ENCODE measurements at places on chromosomes 5 and 9.
A peak's percentile ranks its signal among the peaks of the same experiment; 100 is the strongest.

- DNase-seq = no peak
Measured at GRCh38 chr5:34626036-34626435, 30.1 kb upstream of the RAI14 start.

GRCh38 chr5:16784088-16784487, 152.0 kb downstream of the MYO10 start:
- DNase-seq = no peak

GRCh38 chr5:119079318-119079921, 8.5 kb downstream of the DMXL1 start:
- DNase-seq = no peak

GRCh38 chr9:106143781-106144180, 449.4 kb downstream of the TMEM38B start:
- DNase-seq = no peak

- DNase-seq = no peak
Measured at GRCh38 chr5:137533963-137534362, 34.8 kb upstream of the SPOCK1 start.

- DNase-seq = no peak
Measured at GRCh38 chr5:159855476-159856191, 60.6 kb upstream of the ADRA1B start.

DNA sequence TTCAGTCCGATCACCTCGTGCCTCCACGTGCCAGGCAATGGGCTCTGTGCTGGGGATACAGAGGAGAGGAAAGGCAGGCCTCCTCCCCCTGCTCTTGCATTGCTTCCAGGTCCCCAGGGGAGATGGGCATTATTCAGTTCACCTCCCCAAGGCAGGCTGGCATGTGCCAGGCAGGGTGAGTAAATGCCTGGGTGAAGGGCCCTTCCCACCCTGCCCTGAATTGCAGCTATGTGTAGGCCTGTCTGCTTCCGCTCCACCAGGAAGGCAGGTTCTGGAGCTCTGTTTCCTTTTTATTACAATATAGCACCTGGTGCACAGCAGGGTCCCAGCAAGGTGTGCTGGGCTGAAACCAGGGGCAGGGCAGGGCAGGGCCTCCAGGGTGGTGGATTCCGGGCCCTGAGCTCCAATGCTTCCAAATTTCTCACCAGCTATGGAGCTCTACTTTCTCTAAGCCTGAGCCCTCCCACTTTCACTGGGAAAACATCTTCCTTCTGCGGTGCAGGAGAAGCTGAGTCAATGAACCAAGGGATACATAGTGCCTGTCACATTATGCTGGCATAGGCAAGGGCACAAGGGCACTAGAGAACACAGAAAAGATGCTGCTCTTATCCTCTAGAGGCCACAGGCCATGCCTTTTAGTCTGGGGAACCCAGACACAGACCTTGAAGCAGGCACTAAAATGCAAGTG, 42.0 kb downstream of the SHB start:
- DNase-seq = no peak

- no peak for DNase-seq
Measured at GRCh38 chr9:121283856-121284732, 16.1 kb downstream of the GSN start.

- DNase-seq = no peak
Measured at GRCh38 chr9:107707428-107707837, 217.9 kb upstream of the KLF4 start.

- no peak for DNase-seq
Measured at GRCh38 chr9:90611568-90611967, 31.1 kb downstream of the DIRAS2 start.

GRCh38 chr9:89505911-89506310, 8.0 kb upstream of the SEMA4D start:
- no peak for DNase-seq

DNA sequence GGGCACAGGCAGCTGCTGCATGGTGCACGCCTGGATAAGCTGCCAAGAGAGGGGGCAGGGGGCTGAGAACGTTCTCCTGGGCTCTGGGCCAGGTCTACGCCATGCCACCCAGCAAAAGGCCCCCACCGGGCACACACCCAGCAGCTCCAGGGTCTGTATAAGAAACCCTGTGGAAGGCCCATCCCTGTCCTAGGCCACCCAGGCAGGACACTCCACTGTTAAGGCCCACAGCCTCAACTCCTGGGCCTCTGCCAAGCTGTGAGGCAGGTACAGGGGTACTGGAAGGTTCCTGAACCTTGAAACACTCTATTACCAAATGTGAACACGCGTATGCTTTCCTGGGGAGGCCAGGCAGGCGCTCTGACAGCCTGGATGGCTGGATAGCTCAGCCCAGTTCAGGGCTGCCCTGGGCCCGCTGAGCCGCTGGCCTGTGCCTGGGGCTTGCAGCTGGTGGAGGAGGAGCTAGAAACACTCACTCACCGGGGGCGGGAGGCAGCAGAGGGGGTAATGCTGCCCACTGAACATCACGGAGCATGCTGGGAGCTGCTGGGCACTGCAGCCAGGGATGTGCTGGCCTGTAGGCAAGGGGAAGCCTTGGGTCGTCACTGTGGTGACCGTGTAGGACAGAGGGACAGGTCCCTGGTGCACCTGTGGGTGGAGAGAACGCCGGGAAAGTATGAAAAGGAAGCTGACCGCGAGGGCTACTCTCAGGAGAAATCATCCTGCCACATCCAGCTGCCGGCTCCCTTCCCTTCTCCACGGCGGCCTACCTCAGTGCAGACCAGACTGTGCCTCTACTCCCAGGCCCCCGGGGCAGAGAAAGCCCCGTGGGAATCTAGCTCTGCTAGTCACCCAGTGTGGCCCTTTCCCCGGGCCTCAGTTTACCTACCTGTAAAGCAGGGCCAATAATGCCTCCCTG, 6.0 kb downstream of the RNF44 start:
- peak; percentile 87 for DNase-seq

DNA sequence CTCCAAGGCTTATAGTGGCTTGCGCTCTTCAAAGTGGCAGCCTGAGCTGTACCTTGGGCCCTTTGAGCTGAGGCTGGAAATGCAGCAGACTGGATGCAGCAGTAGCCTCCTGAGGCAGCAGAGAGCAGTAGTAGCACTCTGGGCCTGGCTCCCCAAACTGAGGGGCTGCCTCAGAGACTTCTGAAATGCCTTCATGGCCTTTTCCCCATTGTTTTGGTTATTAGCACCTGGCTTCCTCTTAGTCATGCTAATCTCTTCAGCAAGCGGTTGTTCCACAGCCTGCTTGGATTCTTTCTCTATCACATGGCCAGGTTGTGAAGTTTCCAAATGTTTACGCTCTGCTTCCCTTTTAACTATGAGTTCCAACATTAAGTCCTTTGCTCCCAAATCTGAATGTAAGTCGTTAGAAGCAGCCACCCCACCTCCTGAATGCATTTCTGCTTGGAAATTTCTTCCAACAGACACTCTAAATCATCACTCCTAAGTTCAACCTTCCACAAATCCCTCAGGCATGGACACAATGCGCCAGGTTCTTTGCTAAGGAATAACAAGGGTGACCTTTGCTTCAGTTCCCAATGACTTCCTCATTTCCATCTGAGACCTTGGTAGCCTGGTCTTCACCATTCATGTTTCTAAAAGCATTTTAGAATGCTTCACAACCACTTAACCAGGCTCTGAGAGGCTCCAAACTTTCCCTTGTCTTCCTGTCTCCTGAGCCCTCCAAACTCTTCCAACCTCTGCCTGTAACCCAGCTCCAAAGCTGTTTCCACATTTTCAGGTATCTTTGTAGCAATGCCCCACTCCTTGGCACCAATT, 145.8 kb downstream of the ZDHHC21 start:
- no peak for DNase-seq

- DNase-seq = no peak
Measured at GRCh38 chr9:8564960-8565359, 765.4 kb upstream of the DMAC1 start.

DNA sequence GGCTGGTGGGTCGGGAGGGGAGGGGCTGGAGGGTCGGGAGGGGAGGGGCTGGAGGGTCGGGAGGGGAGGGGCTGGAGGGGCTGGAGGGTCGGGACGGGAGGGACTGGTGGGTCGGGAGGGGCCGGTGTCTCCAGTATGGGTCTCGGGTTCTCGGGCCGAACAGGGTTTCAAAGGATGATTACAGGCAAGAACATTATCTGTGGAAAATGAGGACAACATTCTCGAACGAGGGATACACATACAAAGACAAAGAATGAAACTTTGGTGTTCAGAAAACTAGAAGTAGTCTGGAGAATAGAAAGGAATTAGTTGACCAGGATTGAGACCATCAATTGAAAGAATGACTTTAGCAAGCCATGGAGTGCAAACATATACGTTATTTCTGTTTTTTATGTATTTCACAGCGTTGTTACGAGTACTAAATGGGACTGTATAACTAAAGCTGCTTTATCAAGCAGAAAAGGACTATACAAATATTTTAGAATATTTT, 360 bp upstream of the ZCCHC10 start:
- DNase-seq = no peak

GRCh38 chr9:6153425-6153824, 62.2 kb upstream of the IL33 start:
- DNase-seq = no peak

DNA sequence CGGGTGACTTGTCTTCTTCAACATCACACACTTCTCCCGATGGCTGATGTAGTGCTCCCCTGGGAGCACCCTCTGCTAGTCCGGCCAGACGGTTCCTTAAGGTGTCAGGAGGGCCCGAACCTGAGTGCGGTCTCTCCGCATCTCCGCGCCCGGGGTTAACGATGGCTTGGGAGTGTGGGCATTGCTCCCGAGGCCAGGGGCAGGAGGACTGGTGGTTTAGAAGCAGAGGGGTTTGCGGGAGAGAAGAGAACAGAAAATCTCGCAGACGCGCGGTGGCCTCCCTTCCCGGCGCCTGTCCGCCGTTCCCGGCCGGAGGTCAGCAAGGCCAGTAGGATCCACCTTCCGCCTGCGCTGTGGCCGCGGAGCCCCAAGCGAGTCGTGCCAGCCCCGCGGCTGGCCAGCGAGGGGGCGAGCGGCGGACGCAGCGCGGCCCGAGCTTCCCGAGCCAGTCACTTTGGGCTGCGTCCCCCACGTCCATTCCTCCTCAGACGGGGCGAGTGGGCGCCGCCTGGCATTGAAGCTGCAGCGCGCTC, 700 bp downstream of the CDO1 start:
- no peak for DNase-seq

DNA sequence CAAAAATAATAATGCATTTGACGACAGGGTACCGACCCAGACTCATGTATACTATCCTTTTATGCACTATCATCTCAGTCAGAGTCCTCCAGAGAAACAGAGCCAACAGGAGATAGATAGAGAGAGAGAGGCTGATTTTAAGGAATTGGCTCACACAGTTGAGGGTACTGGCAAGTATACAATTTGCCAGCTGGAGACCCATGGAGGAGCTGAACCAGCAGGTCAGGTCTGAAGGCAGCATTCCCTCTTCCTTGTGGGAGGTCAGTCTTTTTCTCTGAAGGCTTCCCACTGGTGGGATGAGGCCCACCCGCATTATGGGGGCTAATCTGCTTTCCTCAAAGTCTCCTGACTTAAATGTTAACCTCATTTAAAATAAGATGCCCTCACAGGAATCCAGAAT, 17.3 kb upstream of the MED10 start:
- no peak for DNase-seq

DNA sequence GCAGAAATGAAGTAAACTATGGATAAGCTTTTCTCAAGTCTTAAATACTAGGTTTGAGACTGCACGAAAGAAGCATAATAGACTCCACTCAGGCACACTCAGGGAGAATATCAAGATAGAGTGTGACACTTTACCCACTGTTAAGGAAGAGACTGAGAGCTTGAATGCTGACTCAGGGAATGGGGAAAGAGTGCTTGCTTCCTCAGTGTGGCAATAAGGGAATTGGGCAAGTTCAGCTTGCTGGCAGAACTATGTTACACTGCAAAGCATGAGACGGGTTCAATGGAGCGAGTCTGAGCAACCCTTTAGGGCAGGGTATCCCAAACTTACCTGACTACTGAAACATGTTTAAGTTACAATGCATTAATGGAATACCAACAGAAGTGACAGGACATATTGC, 237.7 kb upstream of the MEF2C start:
- no peak for DNase-seq

DNA sequence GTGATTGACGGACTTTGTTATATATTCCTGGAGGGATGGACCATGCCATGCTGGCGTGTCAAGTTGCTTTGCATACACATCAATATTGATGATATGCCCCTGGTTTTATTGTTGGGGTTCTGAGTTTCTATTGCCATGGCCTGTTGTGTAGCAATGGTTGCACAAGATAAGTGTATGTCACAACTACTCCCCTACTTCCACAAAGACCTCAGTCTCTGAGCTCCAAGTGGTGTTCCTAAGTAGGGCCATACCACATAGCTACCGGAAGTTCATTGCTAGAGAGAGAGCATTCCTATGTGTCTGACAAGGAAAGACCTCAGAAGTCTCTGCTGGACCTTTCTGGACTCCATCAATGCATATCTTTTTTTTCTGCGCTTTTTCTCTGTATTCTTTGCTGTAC, 19.8 kb downstream of the TXNDC8 start:
- no peak for DNase-seq

GRCh38 chr9:32378993-32379729, 5.3 kb upstream of the ACO1 start:
- no peak for DNase-seq

- no peak for DNase-seq
Measured at GRCh38 chr5:136018814-136019783, 9.7 kb upstream of the TGFBI start.

GRCh38 chr9:6681957-6682501, 36.5 kb upstream of the GLDC start:
- no peak for DNase-seq

DNA sequence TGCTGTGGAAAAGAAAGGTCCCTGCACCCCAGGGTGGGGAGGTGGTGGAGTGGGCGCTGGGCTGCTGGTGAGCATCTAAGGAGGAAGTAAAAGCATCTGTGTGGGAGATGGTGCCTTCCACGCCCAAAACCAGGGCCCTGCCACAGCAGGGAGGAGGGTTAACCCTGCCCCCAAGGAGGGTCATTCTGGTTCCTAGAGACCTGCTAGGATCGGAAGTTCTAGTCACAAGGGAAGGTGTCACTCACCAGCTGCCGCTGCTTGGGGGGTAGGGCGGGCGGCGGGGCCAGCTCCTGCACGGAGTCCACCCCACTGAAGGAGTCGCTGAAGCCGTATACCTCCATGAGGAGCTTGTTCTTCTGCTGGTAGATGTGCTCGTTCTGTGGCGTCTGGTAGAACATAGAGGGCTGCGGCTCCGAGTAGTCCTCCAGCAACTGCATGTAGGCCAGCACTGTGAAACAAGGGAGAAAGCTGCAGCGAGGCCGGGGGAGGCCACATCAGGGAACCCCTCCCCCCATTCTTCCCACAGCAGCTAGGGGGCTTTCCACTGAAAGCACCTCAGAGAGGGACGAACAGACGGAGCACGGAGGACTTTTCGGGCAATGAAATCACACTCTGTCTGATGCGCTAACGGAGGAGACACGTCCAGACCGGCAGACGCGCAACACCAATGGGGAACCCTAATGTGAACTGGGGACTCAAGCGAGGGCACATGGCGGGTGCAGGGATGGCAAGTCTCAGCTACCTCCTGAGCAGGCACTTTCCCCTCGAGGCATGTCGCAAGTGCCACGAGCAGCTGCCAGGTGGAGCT, 76.4 kb downstream of the PRRT1B start:
- DNase-seq = no peak
